Fibroblast of the aortic adventitia (primary cell): ENCODE measurements at places on chromosomes 2 and 18. TPM values are rescaled to one million over a fixed set of nuclear protein-coding genes. Genes with fewer than 3 reads are reported as not detected.
A peak's percentile ranks its signal among the peaks of the same experiment; 100 is the strongest.

DNA sequence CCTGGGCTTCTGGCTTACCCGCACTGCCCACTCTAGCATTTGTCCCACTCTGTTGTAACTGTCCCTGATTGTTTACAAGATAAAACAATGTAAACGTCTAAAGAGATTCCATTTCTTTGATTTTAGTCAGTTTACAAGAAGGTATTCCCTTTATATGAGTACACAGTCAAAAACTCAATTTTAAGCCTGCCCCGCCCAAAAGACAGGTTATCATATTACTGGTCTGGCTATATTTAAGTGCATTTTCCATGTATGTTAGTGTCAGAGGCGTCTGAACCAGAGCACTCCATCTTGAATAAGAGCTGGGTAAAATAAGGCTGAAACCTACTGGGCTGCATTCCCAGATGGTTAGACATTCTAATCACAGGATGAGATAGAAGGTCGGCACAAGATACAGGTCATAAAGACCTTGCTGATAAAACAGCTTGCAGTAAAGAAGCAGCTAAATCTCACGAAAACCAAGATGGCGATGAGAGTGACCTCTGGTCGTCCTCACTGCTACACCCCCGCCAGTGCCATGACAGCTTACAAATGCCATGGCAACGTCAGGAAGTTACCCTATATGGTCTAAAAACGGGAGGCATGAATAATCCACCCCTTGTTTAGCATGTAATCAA lies 15.0 kb downstream of the GPR45 start:
- DNase-seq = no peak

The PSMA8 gene
- total RNA-seq = not detected in 2 replicates

DNA sequence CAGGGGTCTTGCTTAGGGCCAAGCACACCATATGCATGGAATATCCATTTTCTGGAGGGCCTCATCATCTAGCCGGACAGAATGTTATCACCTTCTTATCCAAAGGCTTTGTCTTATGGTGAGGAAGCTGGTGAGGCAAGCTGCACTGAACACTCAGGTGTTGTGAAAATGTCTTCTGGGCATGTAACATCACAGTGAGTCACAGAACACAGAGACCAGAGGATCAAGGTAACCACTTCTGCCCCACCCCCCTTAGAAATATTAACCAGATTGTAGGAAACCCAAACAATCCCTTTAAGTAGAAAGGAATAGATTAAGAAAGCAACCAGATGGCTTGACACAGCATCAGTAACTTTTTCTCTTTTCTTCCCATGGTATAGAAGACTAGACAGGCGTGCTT lies 51.1 kb downstream of the MYO5B start:
- DNase-seq = no peak

- no peak for DNase-seq
Observed at GRCh38 chr2:3476985-3477327, 42.4 kb downstream of the ADI1 start.

- DNase-seq = no peak
Observed at GRCh38 chr18:25469489-25469888, 117.5 kb upstream of the ZNF521 start.

The CNGA3 gene
- 0.18 TPM in 1 of 2 replicates, not detected in the other for total RNA-seq

DNA sequence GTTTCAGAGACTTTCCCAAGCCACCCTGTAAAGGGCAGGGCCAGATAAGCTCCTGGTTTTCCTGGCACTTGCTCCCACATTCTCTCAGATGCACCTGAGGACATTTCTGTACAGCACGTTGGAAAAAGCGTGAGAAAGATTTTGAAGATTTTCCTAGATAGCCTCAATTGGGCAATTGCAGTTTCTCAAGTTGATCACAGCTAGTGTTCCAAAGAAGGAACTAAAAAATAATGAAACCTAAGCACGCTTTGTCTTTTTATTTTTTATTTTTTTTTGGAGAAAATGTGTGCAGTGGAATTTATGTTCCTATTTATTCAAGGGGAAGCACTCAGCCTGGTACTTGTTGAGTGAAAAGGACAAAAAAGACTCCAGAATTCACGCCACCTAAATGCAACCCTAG lies 429.1 kb downstream of the RNF144A start:
- DNase-seq = no peak

The HJURP gene
- 1.1 and 34.9 TPM in 2 replicates for total RNA-seq

The HK2 gene
- 20.0 and 35.4 TPM in 2 replicates for total RNA-seq

The STON1 gene
- 24.6 and 79.9 TPM in 2 replicates for total RNA-seq

- peak; percentile 35 for DNase-seq
Observed at GRCh38 chr2:54680397-54681041, 42.9 kb upstream of the EML6 start.

The TLX2 gene
- not detected in 2 replicates for total RNA-seq
